Naive thymus-derived CD8-positive, alpha-beta T cell (primary cell): ENCODE measurements at places on chromosomes 2 and 18.

DNA sequence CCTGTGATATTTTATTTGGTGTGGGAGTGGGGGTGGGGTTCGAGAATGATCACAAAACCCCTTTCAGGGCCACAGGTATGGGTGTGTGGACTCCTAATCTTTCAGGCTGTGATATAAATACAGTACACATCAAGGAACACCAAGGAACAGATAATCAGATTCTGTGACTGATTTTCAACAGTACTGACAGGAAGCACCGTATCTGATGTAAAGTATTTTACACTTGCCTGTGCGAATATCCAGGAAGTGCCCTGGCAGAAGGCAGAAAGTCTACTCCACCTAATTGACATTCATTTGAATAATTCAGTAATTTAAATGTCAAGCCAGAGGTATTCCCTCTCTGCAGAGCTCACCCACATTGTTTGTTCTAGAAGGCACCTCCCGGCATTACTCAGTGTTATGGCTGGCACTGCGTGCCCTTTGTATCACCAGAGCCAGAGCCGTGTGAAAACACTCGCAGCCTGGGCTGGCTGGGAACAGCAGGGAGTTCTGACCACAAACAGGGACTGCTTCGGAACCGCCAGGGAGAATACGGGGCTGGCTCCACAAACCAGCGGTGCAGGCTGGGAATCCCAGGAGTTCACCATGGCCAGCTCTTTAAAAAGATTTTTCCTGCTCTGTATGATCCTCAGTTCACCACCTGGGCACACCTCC lies 91.8 kb downstream of the ACVR1 start:
- no peak for DNase-seq

- DNase-seq, result no peak
These were observed 11.2 kb downstream of the CWC22 start for GRCh38 chr2:179995741-179996515.

GRCh38 chr18:21047126-21047525 lies 64.5 kb downstream of the ROCK1 start:
- DNase-seq, result no peak

DNA sequence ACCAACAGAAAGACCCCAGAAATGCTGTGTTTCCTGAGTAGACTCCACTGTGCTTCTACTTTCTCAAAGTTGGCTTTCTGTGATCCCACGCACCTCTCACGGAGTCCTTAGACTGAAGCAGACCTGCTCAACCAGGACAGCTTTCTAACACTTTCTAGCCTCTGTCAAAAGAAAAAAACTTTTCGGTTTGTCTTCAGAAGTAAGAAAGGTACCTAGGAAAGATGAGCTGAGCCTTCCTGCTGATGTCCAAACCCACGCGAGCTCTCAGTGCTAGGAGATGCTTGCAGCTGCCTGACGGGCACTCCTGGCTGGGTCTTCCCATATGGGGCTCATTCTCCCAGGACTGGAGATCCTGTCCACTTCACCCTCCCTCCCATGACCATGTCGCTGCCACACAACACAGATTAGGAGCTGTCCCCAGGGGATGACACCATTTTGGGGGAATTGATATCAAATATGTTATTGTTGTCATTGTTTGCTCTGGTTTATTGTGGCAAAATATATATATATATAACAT lies 49.2 kb upstream of the DAPL1 start:
- DNase-seq, result no peak
